HS-5 (cell line): ENCODE measurements at places on chromosomes 6 and 20.

- DNase-seq = no peak
Observed at GRCh38 chr6:30152016-30152673, 8.9 kb downstream of the TRIM10 start.

GRCh38 chr6:37882724-37883413 lies 63.3 kb downstream of the ZFAND3 start:
- DNase-seq = no peak

GRCh38 chr6:167113935-167114910 lies 8.7 kb upstream of the CCR6 start:
- no peak for DNase-seq

DNA sequence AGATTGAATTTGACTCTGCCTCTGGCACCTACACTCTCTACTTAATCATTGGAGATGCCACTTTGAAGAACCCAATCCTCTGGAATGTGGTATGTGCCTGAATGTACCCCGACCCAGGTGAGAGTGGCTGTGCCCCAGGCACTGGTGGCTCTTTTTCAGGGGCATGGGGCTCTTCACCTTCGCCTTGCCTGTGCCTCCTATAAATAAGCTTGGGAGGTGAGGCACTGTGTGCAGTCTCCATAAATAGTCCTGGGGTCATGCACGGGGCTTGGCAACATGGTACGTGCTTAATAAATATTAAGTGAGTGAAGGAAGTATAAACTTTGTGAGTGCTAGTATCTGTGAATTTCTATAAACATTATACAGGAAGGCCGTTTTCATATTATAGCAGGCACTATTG lies 33.0 kb downstream of the GHRH start:
- no peak for DNase-seq

DNA sequence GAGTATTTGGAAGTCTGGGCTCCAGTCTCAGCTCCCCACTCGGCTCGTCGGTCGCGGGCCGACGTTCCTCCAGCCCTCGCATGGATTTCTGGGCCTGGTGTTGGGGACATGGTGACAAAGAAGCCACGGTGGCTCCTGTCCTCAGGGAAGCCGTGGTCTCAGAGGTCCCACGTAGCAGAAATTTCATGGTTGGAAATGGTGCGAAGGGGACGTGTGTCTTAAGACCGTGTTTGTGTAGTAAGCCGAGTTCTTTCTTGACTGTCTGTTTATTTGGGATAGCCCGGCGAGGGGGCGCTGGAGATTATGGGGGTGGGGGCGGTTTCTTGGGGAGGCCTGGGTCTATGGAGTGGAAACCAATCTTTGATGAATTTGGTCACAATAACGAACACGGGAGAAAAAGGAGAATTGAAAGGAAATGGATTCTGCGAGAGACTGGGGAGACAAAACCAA lies 23.5 kb upstream of the MAP3K7 start:
- DNase-seq = no peak

- no peak for DNase-seq
Observed at GRCh38 chr20:42041000-42041565, 422.9 kb upstream of the CHD6 start.

- DNase-seq = no peak
Observed at GRCh38 chr6:147724454-147724853, 216.0 kb downstream of the SAMD5 start.

DNA sequence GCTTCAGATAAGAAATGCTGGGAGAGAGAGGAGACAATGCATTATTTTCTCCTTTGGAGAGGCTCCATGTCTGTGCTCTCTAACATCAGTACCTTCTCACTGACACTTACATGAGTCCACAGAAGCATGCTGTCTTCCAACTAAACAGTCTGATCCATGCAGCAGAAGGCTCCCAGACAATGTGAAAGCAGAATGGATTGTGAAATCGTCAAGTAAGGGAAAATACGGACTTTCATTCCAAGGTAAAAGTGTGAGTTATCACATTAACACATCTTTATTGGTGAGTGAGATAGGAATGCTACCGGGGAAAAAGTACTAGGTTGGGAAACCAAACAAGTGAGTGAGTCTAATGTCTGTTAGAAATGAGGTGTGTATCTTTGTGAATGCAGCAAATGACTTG lies 167.6 kb upstream of the KCNK16 start:
- DNase-seq = no peak

DNA sequence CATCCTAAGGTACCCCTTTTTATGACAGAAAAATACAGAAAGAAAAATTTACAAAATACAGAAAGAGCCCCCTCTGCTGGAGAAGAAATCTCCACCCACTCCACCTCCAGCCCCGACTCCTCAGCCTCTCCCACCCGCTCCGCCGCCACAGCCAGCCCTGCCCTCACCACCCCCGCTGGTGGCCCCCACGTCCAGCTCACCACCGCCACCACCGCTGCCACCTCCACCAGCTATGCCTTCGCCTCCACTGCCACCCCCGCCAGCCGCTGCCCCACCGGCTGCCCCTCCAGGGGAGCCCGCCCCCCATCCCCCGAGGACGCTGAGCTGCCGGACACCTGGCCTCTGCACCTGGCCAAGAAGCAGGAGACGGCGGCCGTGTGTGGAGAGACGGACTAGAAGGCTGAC lies 17.7 kb downstream of the WFDC2 start:
- DNase-seq = no peak

- DNase-seq = no peak
Observed at GRCh38 chr6:107740496-107741190, 83.5 kb downstream of the SCML4 start.

- DNase-seq = no peak
Observed at GRCh38 chr6:104795363-104795762, 64.4 kb downstream of the HACE1 start.

DNA sequence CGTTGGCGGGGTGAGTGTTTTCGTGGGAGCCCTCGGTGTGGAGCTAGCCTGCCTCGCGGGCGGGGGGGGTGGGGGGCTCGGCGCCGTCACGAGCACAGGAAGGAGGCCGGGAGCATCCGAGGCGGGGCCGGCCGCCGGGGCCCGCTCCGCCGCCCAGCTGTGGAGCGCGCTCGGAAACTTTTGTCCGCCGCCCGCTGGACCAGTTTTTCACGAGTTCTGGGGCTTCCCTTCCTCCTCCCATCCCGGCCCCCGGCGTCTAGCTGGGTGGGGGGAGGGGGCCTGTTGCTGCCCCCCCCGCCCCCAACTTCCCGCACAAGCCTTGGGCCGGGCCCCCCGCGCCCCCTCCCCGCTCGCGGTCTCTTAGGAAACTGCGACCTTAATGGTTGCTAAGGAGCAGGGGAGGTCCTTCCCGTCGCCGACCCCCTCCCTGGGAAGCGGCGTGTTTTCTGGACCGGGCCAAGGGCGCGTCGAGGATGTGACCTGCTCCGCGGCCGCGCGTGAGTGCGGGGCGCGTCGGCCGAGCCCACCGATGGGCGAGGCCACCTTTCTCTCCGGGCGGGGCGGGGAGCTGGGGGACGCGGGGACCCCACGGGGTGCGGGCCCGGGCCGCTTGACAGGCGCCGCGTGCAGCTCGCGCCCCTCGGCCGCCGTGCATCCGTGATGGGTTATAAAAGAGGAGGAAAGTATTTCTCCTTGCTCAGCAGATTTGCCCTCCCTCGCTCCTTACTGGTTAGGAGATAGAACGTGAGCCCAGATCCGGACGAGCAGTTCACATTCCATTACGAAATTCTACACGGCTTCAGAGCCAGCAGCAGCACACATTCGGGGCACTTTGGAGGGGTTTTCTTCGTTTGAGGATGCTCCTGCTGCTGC lies 1.4 kb downstream of the RREB1 start:
- DNase-seq = no peak

DNA sequence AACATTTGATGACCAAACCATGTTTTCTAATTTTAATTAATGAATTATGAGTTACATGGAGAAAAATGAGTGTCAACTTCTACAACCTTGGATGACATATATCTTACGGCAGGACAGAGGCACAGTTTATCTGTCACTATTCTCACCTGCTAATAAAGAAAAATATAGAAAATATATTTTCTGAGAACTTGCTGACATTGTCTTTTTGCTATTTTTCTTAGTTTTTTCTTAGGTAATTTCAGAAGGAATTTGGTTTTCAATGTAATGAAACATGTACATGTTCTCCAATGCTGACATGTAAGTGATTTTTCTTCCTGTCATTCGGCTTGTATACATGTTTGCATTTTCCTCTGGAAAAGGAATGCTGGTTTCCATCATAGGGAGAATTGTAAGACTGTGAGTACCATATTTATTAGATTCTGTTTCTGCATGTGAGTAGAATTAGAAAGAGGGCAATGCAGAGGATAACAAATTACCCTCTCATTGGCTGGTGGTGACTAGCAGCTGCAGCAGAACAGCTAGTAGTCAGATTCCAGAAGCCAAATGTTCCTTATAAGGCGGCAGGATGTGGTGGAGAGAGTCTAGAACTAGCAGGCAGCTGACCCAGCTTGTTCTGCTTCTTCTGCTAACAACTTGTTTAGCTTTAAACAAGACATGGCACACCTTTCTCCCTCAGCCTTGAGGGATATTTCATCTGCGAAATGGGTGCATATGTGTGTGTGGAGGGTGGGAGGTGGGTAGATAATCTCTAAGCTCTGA lies 132.8 kb upstream of the SPACA1 start:
- no peak for DNase-seq

DNA sequence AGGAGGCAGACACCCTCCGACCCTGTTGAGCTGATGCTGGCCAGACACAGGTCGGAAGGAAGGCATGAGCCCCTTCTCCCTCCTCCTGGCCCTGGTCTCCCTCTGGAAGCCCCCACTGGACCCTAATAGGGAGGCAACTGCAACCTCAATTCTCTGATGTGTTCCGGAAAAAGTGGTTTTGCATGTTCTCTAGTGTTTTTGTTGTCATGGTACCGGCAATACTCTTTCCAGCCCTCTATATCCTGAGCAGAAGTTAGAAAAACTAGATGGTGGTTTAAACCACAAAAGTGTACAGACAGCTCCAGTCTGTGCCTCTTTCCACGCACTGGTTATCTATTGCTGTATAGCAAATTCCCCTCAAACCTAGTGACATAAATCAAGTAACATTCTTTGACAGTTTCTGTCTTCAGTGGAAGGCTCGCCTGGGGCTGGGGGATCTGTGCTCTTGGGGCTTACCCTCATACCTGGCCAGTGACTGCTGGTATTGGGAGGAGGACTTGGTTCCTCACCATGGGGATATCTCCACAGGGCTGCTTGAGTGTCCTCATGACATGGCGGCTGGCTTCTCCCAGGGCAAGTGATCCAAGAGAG lies 37.0 kb downstream of the SYTL3 start:
- no peak for DNase-seq

DNA sequence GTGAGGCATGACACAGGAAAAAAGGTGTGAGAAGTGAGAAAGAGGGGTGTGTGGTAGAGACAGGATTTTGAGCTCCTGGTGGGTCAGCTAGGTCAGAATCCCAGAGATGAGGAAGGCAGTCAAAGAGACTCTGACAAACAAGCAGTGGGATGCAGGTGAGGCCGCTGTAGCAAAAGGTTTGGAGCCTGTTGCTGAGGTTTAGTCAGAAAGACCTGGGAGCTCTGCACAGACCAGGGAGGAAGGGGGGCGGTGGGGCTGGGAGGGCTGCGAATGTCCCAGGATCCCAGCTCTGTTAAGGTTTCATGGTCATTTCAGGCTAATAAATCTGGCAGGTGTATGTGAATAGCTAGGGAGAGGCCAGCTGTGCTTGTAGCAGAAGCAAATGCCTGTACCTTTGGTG lies 373.9 kb upstream of the SYNCRIP start:
- DNase-seq = no peak

DNA sequence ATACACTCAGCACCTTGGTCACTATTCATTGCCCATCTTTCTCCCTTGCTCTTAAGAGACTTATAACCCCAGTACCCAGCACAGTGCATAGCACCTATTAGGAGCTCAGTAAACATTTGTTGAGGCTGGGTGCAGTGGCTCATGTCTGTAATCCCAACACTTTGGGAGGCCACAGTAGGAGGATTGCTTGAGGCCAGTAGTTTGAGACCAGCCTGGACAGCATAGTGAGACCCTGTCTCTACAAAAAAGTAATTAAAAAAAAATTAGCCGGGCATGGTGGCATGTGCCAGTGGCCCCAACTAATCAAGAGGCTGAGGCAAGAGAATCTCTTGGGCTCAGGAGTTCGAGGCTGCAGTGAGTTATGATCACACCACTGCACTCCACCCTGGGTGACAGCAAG lies 8.2 kb upstream of the EIF2S2 start:
- no peak for DNase-seq

GRCh38 chr6:35558571-35558970 lies 45.9 kb upstream of the TULP1 start:
- DNase-seq = no peak

GRCh38 chr6:75931011-75931680 lies 141.3 kb downstream of the IMPG1 start:
- no peak for DNase-seq

DNA sequence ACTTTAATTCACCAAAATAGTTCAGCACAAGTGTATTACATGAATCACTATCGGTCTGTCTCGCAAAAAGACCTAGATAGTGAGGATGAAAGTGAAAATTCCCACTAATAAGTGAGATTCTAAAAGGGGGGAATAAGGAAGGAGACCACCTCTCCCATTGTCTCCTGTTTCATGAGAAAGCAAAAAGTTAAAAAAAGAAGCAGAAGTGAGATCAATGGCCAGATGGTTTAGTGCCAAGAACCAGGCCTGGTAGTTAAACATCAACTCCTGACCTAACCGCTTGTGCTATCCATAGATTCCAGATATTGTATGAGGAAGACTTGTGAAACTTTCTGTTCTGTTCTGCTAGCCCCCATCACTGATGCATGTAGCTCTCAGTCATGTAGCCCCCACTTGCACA lies 293.0 kb downstream of the RNGTT start:
- DNase-seq = no peak

DNA sequence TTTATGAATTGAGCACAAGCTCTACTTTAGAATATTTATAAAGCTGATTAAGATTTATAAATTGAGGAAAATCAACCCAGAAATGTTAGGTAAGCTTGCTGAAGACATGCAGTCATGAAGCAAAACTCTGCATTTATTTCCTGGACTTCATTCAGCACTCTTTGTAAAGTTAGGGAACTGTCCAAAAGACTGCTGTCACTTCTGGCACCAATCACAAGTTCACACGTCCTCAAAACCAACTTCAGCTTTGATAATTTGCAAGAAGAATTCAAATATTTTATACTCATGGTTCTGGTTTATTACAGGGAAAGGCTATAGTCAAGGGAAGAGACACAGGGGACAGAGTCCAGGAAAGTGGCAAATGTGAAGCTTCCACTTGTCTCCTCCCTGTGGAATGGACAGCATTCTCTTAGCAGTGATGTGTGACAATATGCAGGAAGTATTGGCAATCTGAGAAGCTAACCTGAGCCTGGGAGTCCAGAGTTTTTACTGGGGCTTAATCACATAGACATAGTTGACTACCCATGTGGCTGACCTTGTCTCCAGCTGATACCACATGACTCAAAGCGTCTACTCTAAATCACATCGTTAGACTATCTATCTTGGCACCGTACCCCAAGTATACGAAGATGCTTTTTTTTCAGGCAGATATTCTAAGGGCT lies 85.4 kb downstream of the PPP1R14C start:
- DNase-seq = no peak

DNA sequence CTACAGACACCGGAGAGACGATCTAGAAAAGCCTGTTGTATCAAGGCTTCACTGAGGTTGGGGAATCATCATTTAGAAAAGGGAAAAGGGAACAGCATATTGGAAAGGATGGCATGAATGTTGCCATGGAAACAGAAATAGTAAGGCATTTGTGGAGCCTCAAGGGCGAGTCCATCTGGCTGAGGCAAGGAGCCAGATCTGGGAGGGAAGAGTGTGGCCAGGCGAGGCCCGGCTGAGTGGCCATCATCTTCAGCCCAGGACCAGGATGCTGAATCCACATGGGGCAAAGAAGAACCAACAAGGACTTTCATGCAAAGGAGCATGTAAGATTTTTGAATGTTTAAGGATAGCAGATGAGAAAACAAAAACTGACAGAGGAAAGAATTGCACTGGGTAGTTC lies 85.8 kb downstream of the MAP3K5 start:
- no peak for DNase-seq
